ENCODE measurements at places on chromosomes 11 and 22.
A peak's percentile ranks its signal among the peaks of the same experiment; 100 is the strongest.

DNA sequence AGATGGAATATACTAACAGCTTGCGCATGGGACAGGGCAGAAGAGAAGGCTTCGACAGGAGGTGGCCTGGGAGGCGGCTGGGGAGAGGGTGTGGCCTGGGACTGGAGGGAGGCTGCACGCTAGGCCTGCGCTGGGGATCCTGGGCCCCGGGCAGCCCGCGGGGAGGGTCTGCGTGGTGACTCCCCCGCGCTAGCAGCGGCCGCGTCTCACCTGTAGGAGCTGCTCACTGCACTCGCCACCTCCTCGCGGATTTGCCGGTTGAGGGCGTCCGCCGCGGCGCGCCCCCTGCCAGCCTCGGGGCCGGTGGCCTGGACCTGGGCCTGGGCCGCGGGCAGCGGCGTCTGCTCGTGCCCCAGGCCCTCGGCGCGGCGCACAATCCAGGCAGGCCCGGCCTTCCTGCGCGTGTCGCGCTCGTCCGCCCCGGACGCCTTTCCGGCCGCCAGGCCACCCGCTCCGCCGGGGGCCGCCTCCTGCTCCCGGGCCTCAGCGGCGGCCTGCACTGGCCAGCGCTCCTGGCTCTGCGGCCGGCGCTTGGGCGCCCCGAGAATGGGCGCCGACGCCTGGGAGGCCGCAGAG lies 1.5 kb downstream of the MAP6 start:
- peak; percentile 9 for DNase-seq

DNA sequence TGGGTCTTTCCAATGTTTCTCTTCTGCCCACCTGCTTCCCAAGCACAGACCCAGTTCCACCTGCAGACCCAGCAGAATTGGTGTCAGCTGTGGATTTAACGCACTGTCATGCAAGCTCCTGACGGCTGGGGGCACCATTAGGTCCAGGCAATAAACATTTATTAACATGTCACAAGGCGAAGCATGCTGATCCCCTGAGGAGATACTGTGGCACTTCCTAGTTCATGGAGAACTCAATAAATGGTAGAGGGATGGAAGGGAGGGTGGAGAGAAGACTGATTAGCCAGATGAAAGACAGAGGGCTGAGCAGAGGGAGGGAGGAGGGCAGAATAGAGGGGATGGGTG lies 68.3 kb upstream of the TSPAN18 start:
- DNase-seq: no peak

DNA sequence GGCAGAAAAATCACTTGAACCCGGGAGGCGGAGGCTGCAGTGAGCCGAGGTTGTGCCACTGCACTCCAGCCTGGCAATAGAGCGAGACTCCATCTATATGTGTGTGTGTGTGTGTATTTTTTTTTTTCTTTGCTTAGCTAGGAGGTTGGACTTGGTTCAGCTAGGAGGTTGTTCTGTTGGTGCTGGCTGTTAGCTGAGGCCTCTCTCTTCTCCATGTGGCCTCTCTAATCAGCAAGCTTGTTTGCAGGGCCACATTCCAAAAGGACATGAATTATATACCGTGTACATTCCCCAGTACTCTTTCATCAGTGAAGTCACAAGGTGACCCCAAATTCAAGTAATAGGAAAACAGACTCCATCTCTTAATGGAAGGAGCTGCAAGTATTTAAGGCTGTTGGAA lies 67.3 kb upstream of the KCNQ1OT1 start:
- DNase-seq: no peak

GRCh38 chr22:20537983-20538382 lies 30.6 kb downstream of the MED15 start:
- no peak for DNase-seq

DNA sequence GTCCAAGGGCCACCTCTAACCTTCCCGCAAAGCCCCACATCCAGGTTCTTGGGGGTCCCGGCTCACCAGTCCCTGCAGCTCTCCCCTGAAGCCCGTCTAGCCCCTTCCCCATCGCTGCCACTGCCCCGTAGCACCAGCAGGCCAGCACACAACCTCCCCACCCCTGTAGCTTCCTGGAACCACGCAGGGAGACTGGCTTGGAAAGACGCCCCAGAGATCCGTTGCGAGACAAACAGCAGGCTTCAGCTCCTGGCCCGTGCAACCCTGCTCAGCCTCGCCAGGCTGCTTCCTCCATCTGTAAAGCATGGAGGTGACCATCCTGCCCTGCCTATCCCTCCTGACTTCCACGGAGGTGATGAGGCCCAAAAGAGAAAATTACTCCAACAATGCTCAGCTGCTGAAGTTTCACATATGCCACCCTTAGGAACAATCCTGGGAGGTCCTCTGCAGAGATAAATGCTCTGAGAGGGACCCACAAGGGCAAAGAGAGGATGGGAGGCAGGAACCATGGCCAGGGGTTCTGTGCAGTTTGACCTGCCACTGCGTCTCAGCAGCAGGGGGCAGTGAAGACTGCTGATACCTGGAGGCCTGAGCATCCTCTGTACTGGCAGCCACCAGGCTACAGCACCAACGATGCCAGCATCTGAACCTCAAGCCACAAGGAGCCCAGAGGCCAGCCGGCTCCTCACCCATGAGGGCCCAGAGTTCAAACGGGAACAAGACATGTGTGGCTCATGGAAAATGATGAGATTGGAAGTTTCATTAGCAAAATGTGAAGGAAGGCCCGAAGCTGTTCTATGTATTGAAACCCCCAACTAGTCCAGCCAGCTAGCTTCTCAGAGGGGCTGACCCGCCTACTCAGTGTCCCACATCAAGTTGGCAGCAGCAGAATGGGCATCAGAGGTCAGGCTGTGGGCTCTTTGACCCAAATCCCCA lies 16.1 kb downstream of the DGCR2 start:
- DNase-seq: no peak

DNA sequence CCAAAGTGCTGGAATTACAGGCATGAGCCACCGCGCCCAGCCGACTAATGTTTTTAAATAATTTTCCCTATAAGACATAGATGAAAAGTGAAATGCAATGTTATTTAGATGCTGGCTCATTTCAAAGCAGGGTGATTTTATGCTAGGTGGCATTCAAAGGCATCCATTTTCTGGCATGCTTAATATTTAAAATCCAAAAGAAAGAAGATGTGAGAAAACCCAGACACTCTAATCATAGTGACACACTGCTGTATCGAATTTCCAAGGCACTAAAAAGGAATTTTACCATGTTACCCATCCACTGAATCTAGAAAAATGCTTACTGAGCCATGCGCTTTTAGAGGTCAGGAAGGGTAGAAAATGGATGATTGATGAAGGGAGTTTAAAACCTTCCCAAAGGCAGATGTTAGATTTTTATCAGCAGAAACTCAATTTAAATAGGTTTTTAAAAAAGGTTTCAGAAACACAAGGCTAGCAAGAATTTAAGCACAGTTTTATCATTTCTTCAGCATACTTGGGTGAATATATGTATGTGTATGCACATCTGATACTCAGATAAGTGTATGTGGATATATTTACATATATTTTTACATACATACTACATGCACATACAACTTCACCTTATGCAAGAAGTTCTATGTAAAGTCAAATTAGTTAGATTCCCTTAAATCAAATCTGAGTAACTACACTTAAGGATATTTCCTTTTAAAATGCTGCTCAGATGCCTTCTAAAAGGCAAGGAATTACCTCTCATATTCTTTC lies 24.1 kb upstream of the CCDC89 start:
- DNase-seq: no peak

DNA sequence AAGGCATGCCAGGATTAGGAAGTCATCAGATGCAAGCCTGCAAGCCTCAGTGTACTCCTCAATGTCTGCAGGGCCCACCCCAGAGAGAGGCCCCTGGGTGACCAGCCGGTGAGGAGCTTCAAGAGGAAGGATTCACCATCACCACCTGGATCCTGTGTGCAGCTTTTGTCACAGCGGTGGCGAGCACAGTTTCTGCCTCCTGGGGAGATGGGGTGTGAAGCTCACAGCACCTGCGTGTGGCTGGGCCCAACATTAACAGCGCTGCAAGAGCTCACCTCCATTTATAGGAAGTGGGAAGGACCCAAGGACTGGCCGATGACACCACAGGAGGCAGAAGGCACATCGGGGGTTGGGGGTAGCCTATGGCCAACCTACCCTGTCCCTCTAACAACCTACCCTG lies 235.3 kb downstream of the CTTN start:
- no peak for DNase-seq

- DNase-seq: peak; percentile 82
Measured at GRCh38 chr22:38257650-38258250, 15.1 kb downstream of the TMEM184B start.

DNA sequence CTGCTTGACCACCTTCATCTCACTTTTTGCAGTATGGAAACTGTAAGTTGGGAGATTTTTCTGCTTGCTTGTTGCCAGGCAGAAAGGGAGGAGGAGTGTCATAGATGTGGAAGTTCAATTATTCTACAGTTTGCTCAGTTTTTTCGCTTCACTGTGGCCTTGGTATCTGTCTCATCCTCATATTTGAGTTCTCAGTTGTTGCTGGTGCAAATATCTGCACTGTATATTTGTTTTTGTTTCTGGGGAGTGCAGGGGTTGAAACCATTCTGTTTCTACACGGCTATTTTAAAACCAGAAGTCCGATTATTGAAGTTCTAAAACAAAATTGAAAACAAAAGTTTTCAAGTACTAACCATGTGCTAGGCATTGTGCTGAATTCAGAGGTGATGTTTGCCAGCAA lies 153.4 kb downstream of the JRKL start:
- no peak for DNase-seq

DNA sequence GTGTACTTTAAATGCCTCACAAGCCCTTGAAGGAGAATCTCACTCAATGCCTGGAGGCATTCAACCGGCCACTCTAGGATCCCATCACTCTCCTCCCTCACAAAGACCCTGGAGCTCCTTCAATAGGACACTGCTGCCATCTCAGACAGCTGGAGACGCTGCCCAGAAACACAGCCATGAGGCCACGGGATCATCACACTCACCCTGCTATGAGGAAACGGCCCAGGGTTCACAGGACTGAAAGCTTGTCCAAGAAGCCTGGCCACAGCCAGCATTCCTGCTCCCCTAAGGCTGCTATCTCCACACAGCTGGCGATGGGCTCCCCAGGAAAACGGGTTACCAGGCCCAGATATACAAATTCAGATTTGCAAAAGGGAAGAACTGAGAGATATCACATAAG lies 13.2 kb downstream of the CARS1 start:
- no peak for DNase-seq

DNA sequence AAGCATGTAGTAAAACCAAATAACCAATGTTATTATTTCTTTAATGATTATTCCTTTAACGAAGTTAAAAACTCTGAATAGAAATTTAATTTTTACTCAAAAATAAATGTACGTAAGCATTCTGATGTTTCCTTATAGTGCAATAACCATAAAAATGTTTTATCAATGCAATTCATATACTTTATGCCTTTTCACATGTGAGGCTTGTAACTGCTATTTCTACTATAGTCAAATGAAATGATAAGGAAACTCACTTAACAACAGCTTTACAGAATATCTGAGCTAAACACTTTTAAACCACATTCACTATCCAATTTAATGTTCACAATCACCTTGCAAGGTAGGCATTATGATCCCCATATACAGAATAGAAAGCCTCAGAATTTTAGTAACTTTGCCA lies 17.4 kb downstream of the BTBD10 start:
- no peak for DNase-seq

DNA sequence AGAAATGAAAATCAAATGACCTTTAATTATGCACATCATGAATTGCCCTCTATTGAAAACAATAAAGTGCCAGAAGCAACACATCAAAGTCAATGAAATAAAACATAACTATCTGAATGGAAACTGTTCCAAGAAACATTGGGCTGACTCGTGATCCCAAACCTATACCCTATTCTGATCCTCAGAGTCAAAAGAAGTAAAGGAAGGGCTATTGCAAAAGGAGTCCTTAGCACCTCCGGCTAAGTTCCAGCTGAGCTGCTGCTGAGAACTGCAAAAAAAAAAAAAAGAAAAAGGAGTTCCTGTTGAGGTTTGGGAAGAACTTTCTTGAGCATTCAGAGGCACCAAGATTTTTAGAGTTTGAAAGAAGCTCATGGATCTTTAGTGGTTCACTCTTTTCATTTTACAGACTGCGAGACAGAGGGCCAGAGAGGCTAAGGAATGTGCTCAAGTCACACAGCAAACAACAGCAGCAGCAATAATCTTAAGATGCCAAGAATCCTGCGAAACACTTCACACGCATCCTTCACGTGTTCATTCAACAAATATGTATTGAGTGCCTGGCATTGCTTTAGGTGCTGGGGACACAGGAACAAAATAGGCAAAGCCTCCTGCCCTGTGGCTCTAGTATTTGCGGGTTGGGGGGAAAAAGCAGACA lies 841 bp upstream of the TMPRSS13 start:
- no peak for DNase-seq

DNA sequence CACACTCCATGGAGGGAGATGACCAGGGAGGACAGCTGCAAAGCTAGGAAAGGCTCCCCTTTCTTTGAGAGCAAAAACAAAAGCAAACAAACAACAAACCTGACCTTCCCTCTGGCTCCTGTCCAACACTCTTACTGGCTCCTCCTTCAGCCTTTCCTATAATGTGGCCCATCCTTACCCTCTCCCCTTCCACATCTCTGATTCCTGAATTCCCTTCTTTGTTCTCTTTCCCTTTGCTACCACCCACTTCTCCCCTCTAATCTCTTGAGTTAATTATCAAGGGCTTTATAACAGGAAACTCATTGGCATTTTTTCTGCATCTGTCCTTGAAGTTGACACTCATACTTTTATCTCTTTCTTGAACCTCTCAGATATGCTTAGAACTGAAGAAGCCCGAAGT lies 56.3 kb downstream of the ZNF280B start:
- DNase-seq: no peak

DNA sequence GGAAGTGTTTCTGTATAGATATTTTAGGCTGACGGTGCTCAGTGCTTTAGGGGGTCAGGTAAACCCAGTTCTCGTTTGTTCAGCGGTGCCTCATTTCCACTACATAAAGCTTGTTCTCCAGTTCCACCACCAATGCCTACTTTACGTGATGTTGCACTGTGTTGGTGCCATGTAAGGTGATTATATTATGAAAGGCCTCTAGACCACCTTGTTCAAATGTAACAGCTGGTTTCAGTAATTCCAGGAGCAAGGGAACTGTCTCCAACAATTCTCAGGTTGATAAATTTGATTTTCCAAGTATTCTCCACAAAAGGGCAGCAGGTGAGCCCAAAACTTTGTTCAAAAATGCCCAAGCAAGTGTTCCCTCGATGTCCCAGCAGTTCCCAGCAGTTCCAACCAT lies 83.7 kb upstream of the SEPTIN5 start:
- DNase-seq: no peak

GRCh38 chr22:49942565-49943404 lies 17.8 kb upstream of the PIM3 start:
- DNase-seq: no peak

GRCh38 chr22:40728731-40729189 lies 49.5 kb downstream of the MCHR1 start:
- DNase-seq: peak; percentile 96

DNA sequence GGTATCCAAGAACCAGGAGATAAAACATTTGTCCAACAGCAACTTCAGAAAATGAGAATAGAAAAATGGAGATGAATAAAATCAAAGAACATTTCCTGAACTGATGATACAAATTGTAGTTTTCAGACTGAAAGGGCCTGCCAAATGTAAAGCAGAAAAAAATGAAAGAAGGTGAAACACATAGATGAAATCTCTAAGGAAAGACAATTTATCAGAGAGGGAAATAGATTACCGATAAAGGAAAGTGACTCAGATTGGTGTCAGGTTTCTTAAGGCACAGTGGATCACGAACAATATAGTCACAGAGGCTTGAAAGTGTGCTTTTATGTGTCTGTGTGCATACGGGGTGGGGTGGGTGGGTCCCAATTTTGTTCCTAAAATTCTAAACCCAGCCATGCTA lies 4.1 kb upstream of the STT3A start:
- no peak for DNase-seq
